Endothelial cell of umbilical vein (primary cell): ENCODE measurements at places on chromosomes 16 and 17.

- H3K36me3 ChIP-seq = no peaks in the 10 kb centered on the region
- H3K27ac ChIP-seq = no peak overlapping the region
- no peak for DNase-seq
- H3K27me3 ChIP-seq = no peaks in the 10 kb centered on the region
Observed at GRCh38 chr16:81942007-81942601, 69.2 kb downstream of the SDR42E1 start.

DNA sequence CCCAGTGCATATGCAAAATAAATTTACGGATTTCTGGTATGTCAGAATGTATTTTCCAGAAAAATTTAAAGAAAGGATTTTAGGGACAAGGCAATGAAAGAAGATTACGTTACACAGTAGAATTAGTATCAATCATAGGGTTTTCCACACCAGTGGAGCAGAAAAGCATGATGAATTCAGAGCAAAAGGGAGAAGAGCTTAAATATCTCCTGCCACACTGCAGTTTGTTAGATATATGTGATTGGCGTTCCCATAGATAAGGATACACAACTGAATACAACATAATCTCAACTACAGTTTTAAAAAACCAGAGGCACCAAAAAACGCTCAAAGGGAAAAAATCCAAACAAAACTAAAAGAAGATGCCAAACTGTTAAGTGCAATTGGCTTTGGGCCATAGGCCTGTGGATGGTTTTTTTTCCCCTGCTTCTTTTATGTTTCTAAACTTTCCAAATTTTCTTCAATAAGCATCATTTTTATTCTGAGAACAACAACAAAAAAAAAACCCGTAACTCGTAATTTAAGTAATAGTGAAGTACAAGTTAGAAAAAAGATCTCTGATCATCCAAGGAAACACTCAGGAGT is 22.3 kb downstream of the MARF1 start:
- no peak for DNase-seq
- no peaks in the 10 kb centered on the region for H3K27me3 ChIP-seq
- no peaks in the 10 kb centered on the region for H3K4me1 ChIP-seq
- H3K36me3 ChIP-seq = peaks cover 50% of the 10 kb centered on the region
- no peak overlapping the region for H3K4me3 ChIP-seq

- H3K4me3 ChIP-seq = no peak overlapping the region
- no peaks in the 10 kb centered on the region for H3K4me1 ChIP-seq
- no peaks in the 10 kb centered on the region for H3K27me3 ChIP-seq
- no peak overlapping the region for H3K27ac ChIP-seq
- no peak for DNase-seq
Observed at GRCh38 chr16:78577630-78578029, 478.2 kb downstream of the WWOX start.

GRCh38 chr16:87057951-87058560 is 259.1 kb downstream of the C16orf95 start:
- no peaks in the 10 kb centered on the region for H3K27me3 ChIP-seq
- no peak for DNase-seq
- no peaks in the 10 kb centered on the region for H3K36me3 ChIP-seq
- peaks cover 37% of the 10 kb centered on the region for H3K4me1 ChIP-seq
- H3K4me3 ChIP-seq = no peak overlapping the region

DNA sequence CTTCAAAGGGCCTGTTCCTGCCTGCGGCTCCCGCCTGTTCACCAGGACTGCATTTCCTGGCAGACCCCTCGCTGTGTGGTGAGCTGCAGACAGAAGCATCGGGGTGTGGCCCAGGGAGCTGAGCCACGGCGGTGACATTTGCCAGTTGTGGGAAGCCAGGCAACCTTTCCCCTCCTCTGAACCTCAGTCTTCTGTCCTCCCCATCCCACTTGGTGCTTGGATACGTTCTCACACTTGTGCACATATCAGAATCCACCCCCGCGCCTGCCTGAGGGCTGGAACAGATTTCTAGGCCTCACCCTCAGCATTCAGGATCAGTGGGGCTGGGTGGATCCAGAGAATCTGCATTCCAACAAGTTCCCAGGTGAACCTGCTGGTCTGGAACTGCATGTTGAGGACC is 63.5 kb downstream of the CRISPLD2 start:
- peaks cover 23% of the 10 kb centered on the region for H3K4me1 ChIP-seq
- no peak overlapping the region for H3K4me3 ChIP-seq
- H3K27ac ChIP-seq = no peak overlapping the region

- no peak overlapping the region for H3K4me3 ChIP-seq
- H3K36me3 ChIP-seq = no peaks in the 10 kb centered on the region
- no peak overlapping the region for H3K27ac ChIP-seq
Observed at GRCh38 chr16:27798241-27798640, 248.3 kb downstream of the KATNIP start.

DNA sequence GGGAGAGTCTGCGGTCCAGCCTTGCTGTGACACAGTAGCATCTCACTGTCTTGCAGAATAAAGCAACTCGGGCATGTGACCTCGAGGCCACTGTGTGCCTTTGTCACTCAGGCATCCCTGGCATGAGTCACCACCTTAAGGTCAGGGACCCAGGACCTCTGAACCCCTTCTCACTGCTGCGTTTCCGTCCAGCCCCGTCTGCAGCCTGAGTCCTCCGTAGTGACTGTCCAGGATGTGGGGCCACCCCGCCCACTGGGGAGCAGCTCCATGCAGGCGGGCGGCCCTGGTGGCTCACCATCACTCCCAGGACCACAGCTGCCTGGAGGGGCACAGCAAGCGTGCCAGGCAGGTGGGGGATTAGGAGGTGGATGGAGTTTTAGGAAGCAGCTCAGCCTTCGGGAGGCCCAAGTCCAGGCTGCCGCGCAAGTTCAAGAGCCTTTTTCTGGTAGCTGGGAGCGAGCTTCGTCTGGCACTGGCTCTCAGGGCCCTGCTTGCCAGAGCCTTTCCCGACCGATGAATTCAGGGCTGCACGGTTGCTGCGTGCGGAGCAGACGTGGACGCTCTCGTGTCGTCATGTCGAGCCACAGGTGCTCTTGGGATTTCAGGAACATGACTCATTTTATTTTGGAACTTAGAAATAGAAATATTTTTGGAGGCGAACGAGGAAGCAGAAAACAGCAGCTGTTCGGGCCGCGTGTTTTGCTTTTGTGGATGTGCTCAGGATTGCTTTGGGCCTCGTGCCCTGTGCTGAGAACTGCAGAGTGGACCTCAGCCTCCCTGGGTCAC is 16.8 kb downstream of the KCTD5 start:
- H3K4me1 ChIP-seq = no peaks in the 10 kb centered on the region
- no peak overlapping the region for H3K27ac ChIP-seq
- H3K4me3 ChIP-seq = no peak overlapping the region
- H3K27me3 ChIP-seq = no peaks in the 10 kb centered on the region
- no peak for DNase-seq

- H3K4me1 ChIP-seq = peaks cover 12% of the 10 kb centered on the region
- peak; percentile 82 for DNase-seq
- no peaks in the 10 kb centered on the region for H3K27me3 ChIP-seq
- no peak overlapping the region for H3K4me3 ChIP-seq
Observed at GRCh38 chr17:29240968-29241963, 5.4 kb upstream of the CRYBA1 start.

DNA sequence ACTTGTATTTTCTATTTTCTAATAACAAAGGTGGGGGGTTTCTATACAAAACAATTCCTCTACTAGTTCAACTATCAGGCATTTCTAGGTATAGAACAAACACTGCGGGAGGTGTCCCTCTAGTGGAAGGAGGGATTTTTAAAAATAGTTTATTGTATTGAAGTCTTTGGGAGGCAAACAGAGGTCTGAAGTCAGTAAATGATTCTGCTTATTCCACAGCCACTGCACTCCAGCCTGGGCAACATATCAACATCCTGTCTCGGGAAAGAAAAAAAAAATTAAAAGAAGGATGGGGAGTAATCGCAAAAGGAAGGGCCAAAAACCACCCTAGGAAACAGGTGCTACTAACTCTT is 648 bp upstream of the ERCC4 start:
- no peak for DNase-seq
- peaks cover 3% of the 10 kb centered on the region for H3K27me3 ChIP-seq
- no peak overlapping the region for H3K4me3 ChIP-seq
- H3K4me1 ChIP-seq = peaks cover 10% of the 10 kb centered on the region
- peaks cover 2% of the 10 kb centered on the region for H3K36me3 ChIP-seq

DNA sequence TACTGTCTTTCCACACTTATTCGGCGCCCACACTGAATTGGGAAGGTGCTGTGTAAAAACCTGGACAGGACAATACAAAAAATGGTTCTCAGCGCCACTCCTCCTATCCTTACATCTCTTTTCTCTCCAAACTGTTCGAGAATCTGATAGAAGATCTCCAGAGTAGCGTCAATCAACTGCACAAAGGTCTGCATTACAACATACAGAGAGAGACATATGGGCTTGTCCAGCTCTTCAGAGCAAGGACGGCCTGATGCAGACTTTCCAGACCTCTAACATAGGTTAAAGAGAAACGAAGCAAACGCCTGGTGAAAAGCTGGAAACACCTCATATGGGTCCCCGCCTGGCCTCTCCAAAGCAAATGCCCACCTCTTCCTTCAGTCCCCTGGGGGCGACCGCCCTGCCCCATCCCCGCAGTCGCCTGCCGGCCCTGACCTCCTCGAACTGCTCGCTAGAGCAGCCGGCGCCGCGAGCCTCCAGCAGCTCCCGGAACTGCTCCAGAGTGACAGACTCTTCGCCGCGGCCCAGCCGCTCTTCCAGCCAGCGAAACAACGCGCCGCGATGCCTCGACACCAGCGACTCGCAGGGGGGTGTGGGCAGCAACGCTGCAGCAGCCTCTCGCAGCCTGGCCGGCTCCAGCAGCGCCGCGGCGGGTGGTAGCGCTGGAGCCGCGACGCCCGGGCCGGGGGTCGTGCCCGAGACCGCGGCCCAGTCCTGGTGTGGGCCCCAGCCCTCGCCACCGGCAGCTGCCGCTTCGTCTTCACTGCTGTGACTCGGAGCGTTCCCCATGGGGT is 526 bp downstream of the ZZEF1 start:
- H3K27ac ChIP-seq = peak overlapping the region; percentile 45
- peak overlapping the region; percentile 90 for H3K4me3 ChIP-seq
- peaks cover 15% of the 10 kb centered on the region for H3K4me1 ChIP-seq
- no peaks in the 10 kb centered on the region for H3K27me3 ChIP-seq
- DNase-seq = peak; percentile 49

DNA sequence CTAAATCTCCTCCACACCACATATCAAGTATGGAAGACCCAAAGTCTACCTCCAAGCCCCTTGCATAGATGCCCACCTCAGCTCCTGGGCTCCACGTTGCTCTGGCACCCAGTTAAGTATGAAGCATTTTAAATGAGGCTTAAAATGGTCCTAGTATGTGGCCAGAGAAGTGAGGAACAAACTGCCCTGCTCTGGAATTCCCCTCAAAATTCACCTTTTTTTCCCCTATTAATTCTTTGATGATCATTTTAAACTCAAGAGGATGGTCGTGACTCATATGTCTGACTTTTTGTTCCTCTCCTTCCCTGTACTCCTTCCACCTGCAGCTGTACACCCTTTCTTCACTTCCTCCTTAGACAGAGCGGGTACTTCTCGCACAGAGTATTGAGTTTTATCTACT is 234.5 kb upstream of the MYOCD start:
- H3K4me3 ChIP-seq = no peak overlapping the region
- H3K4me1 ChIP-seq = no peaks in the 10 kb centered on the region
- no peaks in the 10 kb centered on the region for H3K27me3 ChIP-seq
- no peak overlapping the region for H3K27ac ChIP-seq
- H3K36me3 ChIP-seq = no peaks in the 10 kb centered on the region

- H3K4me3 ChIP-seq = no peak overlapping the region
- no peaks in the 10 kb centered on the region for H3K36me3 ChIP-seq
- H3K27ac ChIP-seq = no peak overlapping the region
- no peaks in the 10 kb centered on the region for H3K27me3 ChIP-seq
- H3K4me1 ChIP-seq = no peaks in the 10 kb centered on the region
Observed at GRCh38 chr16:9976601-9977000, 205.6 kb downstream of the GRIN2A start.

DNA sequence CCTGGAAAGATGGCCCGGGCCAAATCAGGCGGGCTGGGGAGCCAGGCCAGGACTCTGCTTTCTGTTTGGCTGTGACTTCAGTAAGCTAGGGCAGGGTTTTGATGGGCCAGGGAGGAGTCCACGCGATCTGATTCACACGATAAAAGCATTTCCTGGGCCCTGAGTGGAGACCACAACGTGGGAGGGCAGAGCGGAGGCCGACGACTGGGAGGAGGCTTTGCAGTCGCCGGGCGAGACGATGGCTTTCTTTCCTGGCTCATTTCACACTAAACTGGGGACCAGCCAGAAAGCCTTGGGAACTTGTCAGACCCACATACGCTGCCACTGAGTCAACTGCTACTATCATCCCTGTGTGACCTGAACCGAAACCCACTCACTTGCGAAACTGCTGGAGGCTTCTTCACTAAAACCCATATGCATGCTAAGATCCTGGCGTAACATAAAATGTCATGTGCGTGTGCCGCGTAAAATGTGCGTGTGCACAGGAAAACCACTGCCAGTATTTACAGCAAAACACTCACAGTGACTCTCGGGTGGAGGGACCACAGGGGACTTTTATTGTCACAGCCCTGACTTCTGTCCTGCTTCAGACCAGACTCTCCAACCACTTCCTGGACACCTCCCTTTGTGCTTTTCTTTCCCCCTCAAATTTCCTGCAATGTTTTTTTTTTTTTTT is 14.2 kb upstream of the RHBDF2 start:
- no peak overlapping the region for H3K27ac ChIP-seq
- DNase-seq = no peak
- H3K4me1 ChIP-seq = no peaks in the 10 kb centered on the region

DNA sequence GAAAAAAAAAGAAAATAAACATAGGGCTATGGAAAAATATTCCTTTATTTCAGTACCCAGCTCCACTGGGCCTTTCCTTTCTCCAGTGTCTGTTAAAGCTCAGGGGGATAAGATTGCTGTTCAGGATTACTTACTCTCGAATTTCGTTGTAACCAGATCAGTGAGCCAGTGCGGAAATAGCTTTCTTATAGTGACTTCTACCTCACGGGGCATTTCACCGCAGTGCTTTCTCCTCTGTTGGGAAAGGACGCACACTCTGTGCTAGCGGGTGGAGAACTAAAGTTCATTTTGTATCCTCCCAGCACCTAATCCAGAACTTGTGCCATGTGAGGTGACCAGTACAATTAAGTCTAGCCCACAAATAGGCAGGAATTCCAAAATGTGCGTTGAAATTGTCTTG is 38.3 kb downstream of the RPA1 start:
- no peak overlapping the region for H3K27ac ChIP-seq
- H3K4me1 ChIP-seq = peaks cover 5% of the 10 kb centered on the region
- H3K27me3 ChIP-seq = no peaks in the 10 kb centered on the region
- no peak overlapping the region for H3K4me3 ChIP-seq
- no peak for DNase-seq

GRCh38 chr17:78315355-78316114 is 44.3 kb downstream of the SOCS3 start:
- peak overlapping the region; percentile 69 for H3K27ac ChIP-seq
- no peaks in the 10 kb centered on the region for H3K27me3 ChIP-seq
- H3K36me3 ChIP-seq = no peaks in the 10 kb centered on the region

DNA sequence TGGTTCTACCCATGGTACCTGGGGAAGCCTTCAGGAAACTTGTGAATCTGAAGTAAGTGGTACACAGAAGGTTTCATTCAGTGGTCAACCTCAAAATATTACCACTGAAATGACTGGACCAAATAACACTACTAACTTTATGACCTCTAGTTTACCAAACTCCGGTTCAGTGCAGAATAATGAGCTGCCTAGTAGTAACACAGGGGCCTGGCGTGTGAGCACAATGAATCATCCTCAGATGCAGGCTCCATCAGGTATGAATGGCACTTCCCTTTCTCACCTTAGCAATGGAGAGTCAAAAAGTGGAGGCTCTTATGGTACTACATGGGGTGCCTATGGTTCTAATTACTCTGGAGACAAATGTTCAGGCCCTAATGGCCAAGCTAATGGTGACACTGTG is 55.9 kb upstream of the SLC5A11 start:
- H3K4me3 ChIP-seq = no peak overlapping the region
- no peaks in the 10 kb centered on the region for H3K4me1 ChIP-seq
- H3K36me3 ChIP-seq = peaks cover 28% of the 10 kb centered on the region
- no peaks in the 10 kb centered on the region for H3K27me3 ChIP-seq
